ENCODE measurements at places on chromosomes 2 and 18.

DNA sequence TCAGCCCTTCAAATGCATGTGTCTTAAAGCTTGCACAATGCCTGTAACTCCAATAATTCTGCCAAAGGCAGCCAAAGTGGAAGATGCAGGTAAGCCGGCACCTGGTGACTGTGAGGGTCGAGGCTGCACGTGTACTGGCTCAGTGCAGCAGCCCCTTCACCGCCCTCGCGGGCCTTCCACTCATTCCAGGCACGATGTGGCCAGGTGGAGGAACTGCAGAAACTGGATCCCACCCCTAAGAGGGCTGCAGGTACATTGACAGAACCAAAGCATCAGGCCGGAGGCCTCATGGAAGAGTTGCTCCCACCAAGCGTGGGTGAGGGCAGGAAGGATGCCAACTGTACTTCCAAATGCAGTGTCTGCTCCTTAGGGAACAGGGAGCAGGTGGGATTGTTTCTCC, 253.4 kb downstream of the HDAC4 start:
- no peak for DNase-seq

DNA sequence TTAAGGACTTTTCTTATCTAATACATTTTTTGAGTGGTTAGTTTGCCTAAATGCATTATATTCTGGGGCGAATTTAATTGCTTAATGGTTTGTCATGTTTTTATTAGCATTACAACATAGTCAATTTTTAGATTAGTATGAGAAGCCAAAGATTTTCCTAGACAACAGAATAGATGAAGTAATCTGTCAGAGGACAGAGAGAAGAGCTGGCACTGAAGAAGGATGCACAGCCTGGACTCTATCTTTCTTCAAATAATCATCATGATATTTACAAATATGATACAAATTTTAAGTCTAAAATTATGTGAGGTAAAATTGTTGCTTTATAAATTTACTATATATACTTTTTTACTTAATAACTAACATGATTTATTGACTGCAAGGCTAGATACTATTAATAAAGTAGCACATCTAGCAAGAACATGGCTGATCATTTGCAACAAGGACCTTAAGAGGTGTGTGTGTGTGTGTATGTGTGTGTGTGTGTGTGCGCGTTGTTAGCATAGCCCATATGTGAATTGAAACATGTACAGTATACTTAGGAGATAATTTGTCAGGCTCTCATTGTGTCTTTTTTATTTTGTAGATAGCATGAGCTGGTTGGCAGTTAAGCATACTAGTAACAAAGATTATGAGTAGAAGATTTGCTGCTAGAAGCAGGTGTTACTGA, 752.2 kb downstream of the DCDC2C start:
- no peak for DNase-seq

DNA sequence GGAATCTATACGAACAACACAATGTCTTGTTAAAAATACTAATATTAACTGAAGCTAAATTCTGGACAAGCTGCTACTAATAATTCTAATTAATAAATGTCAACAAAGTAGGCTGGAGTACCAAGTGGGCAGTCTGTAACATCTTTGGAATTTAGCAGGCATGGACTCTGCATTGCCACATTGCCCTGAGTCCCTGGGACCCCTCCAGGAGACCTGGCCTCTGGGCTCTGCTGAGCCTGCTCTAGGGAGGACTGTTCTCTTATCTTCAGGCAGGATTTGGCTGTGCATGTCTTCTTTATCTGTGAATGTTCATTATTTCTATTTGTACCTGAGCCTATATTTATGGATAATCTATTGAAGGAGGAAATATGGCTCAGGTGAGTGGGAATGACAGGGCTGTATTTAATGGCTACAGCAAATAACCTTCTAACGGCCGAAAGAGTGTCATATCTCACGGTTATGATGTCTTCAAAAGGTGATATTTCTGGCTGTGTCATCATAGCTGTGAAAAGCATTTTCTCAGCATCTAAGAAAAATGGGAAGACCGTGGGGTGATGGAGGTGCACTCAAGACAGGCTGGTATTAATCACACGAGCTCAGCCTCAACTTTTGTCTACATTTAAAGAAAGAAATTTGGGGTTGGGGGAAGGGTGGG, 28.6 kb upstream of the SETBP1 start:
- no peak for DNase-seq

DNA sequence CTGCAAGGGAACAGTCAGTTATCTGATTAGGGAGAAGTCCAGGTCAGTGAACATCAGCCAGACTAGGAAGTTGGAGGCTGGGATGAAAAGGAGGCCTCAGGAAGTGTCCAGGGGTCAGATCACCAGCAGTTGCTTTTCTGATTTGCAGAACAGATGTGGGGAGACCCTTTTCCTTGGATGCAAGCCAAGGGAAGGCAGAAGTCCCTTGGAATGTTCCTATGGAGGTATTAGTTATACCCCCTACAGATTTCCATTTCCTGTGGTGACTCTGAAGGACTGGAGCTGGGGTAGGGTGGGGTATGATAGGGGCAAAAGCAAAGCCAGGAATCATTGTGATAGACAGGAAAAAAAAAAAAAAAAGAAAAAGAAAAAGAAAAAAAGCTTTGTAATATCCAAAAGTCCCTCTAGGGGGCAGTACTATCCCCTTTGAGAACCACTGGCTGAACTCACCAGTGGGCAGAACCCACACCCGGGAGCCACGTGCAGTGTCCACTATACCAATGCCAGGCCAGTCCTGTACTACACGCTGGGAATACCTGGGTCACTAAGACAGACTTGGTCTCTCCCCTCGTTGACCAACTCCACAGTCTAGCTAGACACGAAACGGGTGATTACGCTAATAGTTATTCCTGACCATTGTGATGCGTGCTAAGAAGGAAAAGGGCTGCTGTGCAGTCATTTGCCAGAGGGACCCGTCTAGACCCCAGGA, 7.4 kb downstream of the DYSF start:
- no peak for DNase-seq

GRCh38 chr2:72864500-72864899, 22.7 kb upstream of the SPR start:
- DNase-seq: no peak
